ENCODE measurements at places on chromosomes 6 and 20.

DNA sequence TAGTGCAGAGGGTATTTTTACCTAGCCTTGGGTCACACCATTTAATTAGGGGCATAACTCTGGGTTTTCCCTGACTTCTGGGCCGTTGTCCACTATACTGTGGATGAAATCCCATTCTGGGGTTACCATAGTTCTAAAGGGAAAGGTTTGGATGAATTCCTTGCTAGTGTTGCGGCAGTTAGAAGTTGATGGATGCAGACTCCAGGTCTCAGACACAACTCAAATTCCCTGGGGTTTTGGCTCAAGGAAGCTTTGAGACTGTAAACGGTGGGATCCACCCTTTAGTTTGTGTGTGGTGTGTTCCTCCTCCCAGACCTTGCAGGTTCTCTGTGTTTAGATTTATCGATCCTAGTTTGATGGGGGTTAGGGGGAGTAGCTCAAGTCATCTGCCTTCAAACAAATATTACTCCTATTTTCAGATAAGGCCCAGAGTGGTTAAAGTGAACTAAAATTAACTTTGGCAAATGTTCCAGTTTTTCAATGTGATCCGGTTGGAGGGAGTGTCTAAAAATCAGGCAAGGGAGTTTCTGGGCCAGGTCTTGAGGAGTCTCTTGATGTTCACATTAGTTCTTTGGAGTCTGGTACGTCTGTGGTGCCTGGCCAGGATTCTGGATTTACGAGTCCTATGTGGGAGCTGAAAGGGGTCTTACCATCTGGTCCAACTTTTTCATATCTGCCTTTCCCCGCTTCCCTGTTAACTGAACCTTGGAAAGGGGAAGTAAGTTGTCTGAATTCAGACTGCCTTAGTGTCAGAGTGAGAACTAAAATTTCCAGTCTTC is 1.5 kb downstream of the RALY start:
- no peak for DNase-seq

GRCh38 chr6:9484091-9484490 is 930.8 kb downstream of the TFAP2A start:
- DNase-seq: no peak

DNA sequence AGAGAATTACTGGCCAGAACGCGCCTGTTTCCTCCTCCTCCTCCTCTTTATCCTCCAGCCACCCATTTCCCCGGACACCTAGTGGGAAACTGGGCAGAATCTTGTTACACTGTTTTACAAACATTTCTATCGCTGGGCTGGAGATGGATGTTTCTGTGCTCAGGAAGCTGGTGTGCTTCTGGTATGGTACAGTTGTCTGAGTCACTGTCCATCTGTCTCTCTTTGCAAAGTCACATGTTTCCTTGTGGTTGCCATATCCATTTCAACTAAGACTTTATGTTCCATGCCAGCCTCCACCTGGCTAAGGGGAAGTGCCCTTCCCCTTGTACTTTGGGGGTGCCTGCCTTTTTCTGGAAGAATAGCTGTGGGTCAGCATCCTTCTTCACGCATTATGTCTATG is 52.9 kb upstream of the SLC22A16 start:
- no peak for DNase-seq

GRCh38 chr6:105301072-105301503 is 101.8 kb downstream of the PREP start:
- DNase-seq: no peak

GRCh38 chr20:50513169-50514034 is 3.2 kb downstream of the PTPN1 start:
- no peak for DNase-seq

GRCh38 chr6:168863467-168863866 is 390.2 kb downstream of the THBS2 start:
- no peak for DNase-seq

- no peak for DNase-seq
These were observed 48.1 kb downstream of the CNKSR3 start for GRCh38 chr6:154462425-154462824.

DNA sequence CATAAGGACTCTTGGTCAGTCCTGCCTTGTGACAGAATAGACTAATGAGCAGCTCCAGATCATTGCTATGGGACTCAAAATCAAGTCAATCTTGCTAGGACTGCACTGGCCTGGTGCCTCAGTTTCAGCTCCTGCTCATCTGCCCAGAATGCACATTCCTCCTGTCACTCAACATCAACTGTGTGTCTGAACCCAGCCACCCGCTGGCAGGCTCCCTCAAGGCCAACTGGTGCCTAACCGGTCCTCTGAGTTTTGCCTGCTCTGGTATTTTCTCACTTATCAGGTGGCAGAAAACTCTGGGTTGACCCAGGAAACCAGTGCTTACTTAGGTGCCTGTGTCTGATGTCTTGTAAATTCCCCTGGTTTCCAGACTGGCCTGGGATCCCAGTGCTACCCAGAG is 297.7 kb downstream of the DHX35 start:
- DNase-seq: no peak

DNA sequence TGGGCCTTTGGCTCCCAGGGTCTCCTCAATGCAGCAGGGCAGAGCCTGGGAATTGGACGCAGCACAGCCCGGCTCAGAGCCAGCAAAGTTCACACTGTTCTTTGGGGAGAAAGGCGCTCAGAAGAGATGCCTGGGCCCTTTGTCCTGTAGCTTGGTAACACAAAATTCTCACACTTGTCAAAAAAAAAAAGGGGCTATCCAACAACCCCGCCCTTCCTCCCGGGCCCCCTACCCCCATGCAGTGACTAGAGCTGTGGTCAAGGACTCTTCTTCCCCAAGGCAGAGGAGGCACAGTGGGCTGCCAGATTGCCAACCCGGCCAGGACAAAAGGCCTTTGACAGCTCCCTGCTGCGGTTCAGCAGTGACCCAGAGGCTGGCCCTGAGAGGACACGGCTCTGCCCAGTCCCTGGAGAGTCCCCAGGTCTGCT is 2.0 kb downstream of the NKAIN4 start:
- no peak for DNase-seq

DNA sequence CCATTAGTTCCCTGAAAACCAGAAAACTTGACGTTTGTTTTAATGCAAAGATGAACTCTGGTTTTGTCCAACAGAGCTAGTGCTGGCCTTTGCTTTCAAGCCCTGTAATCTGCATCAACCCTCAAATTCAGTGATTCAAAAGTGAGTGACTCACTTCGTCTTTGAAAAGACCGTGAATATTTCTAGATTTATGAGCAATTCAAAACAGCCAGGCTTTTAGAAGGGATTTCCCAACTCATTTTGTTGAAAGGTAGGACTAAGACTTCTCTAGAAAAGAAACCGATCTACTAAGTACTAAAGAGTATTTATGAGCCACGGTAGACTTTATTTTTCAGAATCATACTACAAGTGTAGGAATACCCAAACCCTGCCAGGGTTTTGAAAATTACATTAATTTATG is 121.5 kb downstream of the UST start:
- DNase-seq: no peak
